Caki2 (cell line): ENCODE measurements at places on chromosomes 2 and 18.

- DNase-seq = no peak
Observed at GRCh38 chr2:236704887-236705286, 135.3 kb downstream of the ACKR3 start.

GRCh38 chr2:198033626-198034025 is 229.2 kb downstream of the PLCL1 start:
- no peak for DNase-seq

GRCh38 chr2:119544939-119545475 is 758 bp downstream of the CFAP221 start:
- peak; percentile 78 for DNase-seq

DNA sequence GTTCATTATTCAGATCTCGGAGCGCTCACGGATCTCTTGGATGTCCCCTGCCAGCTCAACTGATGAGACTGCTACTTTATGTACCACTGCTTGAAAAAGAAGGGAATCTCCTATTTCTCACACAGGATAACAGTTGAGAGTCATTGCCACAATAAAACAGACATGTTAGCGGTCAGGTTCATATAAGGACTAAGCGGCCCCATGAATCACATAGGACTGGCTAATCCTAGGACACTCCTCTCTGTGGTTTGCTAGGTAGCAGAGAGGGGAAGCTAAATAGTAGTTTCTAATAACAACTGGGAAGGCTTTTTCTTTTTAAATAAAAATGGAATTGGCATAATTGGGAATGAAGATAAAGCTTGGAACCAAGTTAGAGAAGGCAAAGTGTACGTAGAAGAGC is 15.9 kb upstream of the TGFA start:
- peak; percentile 17 for DNase-seq

DNA sequence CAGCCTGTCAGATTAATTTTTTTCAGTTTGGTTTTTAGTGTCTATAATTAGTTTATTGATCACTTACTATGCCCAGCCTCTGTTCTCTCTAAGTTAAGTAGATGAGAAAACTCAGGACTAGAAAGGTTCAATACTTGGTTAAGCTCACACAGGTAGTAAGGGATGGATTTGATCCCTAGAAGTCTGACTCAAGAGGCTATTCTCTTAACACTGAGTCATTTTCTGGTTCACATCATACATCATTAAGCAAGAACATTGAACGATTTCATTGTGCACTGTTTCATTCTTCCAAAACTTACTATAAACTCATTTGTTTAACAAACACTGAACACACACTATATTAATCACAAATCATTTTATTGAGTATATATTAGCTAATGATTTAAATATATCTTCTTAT is 54.1 kb upstream of the SLC38A11 start:
- no peak for DNase-seq

- DNase-seq = no peak
Observed at GRCh38 chr2:218407717-218408116, 8.0 kb downstream of the CTDSP1 start.

- DNase-seq = peak; percentile 12
Observed at GRCh38 chr2:168454737-168455644, 1.1 kb upstream of the CERS6 start.

GRCh38 chr18:79792988-79793355 is 4.8 kb upstream of the KCNG2 start:
- no peak for DNase-seq

DNA sequence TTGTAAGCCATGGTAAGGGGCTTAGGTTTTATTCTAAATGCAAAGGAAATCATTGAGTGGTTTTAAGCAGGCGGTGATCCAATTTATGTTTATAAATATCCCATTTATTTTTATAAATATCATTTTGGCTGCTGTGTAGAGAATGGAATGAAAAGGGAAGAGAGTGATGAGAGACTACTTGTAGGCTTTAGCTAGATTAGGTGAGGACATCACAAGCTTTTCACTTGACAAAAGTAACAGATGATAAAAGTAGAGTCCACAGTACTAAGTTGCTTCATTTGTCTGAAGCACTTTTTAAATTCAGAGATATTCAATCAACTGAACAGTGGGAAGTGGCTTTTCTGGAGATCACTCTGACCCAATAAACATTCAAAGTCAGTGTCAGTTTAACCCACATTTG is 65.4 kb upstream of the FSHR start:
- no peak for DNase-seq

DNA sequence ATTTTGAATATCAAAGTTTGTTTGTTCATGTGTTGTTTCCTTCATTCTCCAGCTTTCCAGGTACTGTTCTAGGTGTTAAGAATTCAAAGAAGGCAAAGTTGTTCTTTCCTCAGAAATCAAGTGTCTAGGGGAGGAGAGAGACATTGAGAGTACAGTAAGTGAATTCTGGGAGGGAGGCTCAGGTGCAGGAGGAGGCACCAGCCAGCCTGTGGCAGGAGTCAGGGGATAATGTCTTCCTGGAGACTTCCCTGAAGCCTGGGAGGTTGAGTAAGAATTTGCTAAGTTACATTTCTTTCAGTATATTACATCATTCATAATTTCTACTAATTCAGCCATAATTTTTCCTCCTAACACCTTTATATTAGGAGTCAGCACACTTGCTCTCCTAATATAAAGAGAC is 462.1 kb downstream of the TDRD15 start:
- DNase-seq = no peak

- DNase-seq = no peak
Observed at GRCh38 chr2:2180446-2180845, 150.6 kb downstream of the MYT1L start.

DNA sequence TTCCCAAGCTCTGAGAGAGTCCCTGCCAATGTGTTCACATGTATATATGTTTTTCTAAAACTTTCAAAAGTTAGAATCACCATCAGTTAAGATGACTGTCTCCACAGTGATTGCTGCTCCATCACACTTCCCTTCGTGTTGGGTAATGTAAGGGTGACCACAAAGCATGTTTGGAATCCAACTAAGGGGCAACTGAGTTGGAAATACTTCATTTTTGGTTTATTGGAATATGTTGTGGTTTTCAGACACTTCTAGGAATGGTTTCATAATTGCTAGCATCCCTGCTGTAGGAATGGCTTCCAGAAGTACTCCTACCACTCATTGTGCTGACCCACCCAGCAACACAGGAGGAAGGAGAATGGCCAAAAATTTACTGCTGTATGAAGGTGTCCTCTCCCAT is 212.5 kb upstream of the GULP1 start:
- peak; percentile 29 for DNase-seq

DNA sequence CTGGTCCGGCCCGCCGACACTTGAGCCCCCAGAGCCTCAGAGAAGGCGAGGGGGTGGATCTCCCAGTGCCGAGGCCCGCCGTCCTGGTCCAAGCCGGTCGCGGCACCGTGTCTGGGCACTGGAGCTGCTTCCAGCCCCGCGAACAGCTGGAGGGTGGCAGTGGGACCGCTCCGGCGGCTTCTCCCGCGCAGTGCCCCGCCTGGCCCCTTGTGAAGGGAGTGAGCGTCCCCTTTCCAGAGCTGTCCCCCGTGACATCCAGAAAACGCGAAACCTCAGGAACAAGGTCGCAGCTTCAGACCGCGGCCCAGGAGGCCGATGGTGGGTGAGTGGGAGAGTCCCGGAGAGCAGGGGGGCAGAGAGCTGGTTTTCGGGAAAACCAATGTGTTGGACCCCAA is 579 bp upstream of the EMX1 start:
- no peak for DNase-seq

DNA sequence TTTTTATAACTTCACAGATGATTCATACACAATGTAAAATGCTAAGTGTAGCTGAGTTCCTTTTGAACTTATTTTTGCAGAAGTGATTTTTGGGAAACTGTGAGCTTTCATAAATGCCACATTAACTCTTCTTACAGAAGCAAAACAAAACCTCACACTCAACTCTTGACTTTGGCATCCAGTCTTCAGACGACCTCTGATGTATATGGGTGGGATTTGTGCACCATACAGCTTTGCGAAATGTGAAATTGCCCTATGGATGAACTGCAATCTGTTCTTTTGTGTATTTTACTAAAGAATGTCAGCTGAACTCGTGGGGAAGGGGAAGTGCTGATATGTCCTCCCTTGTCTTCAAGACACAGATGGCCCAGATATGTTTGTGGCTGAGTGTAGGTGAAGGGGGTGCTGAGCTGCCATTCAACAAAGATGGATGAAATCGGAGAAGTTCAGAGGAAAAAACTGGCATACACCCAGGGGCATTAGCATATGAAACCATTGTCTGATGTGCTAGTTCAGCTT is 218.3 kb downstream of the PTGR3 start:
- DNase-seq = no peak

- no peak for DNase-seq
Observed at GRCh38 chr2:65024149-65024829, 31.9 kb upstream of the CEP68 start.

GRCh38 chr2:126367361-126367760 is 288.6 kb upstream of the GYPC start:
- DNase-seq = no peak

GRCh38 chr2:116145031-116145430 is 1669.5 kb upstream of the DDX18 start:
- DNase-seq = no peak

DNA sequence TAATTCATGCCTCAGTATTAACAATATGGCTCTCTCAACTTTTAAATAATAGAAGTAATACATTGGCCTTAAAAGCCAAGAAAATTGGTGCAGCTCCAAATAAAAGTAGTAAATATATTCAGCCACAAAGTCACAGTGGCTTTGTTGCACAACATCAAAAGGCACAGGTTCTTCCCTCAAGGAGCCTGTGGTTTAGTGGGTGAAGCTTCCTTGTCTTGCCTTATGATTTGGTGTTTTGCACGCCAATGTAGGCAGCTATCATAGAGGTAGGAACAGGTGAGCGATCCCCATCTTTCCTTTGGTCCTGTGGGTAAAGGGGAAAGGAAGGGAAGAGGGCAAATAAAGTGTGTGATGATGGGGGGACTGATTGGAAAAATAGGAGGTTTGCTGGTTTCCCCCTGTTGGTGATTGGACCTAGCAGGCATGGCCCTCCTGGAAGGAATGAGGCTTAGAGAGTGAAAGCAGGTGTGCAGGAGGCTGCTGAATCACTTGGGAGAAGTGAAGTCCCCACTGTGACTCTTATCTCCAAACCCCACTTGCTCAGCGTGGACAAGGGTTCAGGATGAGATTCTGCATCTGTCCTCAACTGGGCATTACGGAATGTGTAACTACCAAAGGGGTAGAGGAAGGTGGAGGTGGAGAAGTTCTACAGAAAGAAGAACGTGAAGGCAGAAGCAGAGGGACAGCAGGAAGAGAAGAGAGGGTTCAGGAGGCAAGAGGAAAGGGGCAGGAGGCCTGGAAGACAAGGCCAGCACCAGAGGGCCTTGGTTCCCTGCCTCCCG is 20.1 kb upstream of the TNP1 start:
- no peak for DNase-seq

DNA sequence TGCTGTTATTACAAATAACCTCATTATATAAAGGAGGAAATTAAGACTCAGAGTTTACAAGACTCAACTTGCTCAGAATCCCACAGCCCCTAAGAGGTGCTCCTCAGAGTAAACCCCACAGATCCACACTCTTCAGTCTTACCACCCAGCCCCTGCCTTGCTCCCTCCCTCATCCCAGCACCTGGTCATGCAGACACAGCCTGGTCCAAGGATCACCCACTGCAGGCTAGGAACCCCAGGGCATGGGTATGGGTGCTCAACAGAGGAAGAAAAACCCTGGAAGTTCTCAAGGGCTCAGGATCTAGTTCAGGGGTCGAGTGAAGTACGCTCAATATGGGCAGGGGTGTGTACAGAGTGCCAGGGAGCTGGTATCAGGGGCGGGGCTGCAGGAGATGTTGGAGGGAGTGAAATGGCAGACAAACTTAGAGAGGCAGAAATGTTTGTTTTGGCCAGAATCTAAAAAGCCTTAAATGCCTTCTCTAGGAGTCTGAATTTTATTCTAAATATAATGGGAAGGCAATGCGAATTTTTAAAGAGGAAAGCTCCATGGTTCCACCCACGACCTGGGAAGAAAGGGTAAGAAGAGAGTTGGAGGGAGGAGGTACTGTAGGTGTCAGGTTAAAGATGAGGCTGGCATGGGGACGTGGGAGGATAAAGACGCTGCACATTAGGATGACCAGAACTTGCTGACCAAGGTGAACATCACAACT is 79.1 kb upstream of the MGAT4A start:
- DNase-seq = no peak

- DNase-seq = no peak
Observed at GRCh38 chr2:86487062-86487461, 45.9 kb downstream of the KDM3A start.

- DNase-seq = no peak
Observed at GRCh38 chr18:50473881-50474280, 86.0 kb upstream of the MAPK4 start.

DNA sequence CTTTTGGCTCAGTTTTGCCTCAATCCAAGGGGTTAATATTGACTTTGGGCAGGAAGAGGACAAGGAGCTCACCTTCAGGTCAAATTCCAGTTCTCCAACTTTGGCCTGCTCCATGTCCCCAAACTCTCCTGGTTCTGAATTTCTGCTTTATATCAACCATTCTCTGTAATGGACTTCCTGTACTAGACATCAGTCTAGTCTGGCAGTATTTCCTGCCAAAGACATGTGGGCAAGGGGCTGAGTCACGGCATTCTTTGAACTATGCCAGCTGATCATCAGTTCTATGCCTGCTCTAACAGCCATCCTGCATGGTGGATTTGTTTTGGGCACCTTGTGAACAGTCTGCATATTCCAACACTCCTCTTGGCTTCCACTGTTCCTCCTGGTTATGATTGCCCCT is 199.4 kb downstream of the ZEB2 start:
- no peak for DNase-seq

DNA sequence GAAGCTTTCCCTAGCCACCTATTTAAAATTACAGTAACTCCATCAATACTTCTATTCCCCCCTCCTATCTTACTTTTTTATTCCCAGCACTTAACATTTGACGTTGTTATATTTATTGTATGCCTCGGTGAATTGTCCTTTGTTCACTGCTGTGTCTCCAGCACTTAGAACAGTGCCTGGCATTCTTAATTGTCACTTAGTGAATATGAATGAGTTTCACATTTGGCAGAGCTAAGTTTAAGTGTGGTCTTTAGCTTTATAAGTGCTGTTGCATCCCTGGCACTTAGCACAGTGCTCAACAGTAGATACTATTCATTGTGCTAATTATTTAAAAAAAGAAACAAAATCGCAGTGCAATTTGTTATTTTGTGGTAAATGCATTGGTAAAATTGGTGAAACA is 1.7 kb downstream of the RMP24 start:
- no peak for DNase-seq

DNA sequence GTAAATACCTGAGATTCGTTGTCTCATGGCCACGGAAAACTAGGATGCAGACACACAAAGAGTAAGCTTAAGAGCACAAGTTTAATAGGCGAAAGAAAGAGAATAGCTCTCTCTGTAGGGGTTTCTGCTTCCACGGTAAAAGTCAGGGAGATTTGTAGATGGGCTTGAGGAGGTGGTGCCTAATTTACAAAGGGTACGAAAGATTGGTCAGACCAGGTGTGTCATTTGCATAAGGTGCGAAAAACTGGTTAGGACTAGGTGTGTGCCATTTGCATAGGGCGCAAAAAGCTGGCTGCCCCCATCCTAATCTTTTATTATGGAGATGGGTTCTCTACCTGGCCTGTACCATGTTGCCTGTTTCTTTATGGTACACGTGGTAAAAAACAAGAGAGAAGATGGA is 170.5 kb upstream of the DOK6 start:
- DNase-seq = no peak

GRCh38 chr2:160209516-160209856 is 9.4 kb upstream of the ITGB6 start:
- DNase-seq = peak; percentile 71

GRCh38 chr2:108382196-108382595 is 4.4 kb downstream of the SULT1C4 start:
- DNase-seq = no peak
